ENCODE measurements at places on chromosomes 2 and 18.

DNA sequence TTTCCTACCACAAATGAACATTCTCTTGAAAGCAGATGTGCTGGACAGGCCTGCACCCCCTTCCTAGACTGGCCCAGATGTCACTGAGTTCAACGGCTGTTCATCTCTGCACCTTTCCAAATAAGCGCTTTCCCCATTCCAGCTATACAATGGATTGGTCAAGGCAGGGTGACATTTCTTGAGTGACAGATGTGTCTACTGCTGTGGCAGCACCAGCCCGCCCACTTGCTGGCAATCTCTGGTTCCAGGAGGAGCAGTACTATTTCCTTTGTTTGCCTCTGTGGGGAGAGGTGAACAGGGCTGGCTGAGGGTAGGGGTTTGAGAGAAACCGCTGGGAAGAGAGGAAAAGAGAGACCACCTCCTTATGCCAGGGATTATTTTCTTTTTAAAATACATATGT lies 269.5 kb upstream of the POU3F3 start:
- no peak for DNase-seq

DNA sequence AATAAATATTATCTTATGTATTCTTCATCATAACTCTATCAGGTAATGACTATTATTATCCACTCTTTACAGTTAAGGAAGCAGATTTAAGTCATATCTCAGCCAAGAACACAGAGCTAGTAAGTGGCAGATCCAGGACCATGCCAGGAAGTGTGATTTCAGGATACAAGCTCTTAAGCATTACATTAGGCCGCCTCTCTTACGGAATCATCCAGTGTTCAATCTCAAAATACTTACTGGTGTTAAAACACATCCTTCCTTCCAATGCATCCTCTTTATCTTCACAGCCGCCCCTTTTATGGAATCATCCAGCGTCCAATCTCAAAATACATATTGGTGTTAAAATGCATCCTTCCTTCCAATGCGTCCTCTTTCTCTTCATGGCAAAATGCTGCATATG lies 14.7 kb upstream of the RGPD4 start:
- DNase-seq, result no peak

DNA sequence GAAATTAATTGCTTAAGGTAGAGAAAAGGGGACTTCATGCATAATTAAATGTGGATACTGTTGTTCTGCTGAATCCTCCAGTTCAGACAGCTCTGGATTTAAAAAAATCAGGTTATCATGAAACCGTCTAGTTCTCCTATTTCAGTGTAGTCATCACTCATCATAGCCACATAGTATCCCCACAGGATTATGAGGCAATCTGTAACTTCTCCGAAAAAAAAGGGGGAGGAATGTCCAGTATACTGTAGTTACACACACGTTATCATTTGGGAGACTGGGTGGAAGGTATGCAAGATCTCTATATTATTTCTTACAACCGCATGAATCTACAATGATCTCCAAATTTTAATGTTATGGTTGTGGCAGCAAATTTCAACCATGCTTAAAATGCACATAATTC lies 114.0 kb downstream of the HIBCH start:
- DNase-seq, result peak; percentile 57

GRCh38 chr18:79987566-79987965 lies 797 bp downstream of the TXNL4A start:
- DNase-seq, result no peak

- peak; percentile 19 for DNase-seq
Observed at GRCh38 chr2:160701822-160702221, 208.2 kb upstream of the RBMS1 start.

GRCh38 chr2:25268139-25268538 lies 73.6 kb downstream of the DNMT3A start:
- no peak for DNase-seq

DNA sequence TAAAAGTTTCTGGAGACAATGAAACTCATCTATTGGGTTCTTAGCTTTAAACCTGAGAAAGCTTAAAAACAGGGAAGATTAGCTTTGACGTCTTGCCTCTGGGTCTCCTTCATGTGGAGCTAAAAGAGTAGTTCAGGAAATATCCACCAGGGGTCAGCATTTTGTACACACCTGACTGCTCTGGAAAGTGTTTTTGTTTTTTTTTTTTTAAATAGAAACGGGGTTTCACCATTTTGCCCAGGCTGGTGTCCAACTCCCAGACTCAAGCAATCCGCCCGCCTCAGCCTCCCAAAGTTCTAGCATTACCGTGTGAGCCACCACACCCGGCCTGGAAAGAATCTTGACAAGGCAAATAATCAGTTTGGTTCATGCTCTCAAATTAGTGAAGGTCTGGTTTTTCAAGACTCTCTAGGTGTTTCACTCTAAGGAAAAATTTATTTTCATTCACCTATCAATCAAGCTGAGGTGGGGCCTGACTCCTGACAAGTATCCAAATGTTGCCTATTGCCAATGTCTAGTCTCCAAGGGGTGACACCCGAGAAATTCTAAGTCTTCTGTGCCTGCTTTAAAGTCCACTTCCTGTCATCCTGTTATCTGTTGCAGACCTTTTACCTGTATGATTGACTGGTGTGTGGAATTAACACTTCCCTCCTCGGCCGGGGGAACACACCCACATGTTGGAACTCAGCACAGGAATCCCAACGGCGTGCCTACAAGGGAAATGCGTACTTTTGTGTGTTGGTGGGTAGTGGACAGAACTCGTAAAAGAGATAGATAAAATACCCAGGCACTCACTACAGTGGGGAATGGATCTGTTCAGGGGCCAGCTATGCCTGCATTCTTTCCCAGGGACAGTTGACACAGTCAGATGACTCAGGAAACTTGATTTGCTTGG lies 11.3 kb downstream of the IL1RN start:
- DNase-seq, result peak; percentile 60

DNA sequence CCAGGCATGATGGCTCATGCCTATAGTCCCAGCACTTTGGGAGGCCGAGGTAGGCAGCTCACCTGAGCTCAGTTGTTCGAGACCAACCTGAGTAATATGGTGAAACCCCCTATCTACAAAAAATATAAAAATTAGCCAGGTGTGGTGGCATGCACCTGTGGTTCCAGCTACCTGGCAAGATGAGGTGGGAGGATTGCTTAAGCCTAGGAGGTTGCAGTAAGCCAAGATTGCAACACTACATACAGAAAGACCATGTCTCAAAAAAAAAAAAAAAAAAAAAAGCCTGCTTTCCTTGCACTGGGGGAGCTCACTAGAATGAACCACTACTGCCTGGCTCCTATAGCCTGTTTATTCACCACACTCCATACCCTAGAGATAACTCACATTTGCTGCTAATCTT lies 7.4 kb upstream of the MAT2A start:
- no peak for DNase-seq

DNA sequence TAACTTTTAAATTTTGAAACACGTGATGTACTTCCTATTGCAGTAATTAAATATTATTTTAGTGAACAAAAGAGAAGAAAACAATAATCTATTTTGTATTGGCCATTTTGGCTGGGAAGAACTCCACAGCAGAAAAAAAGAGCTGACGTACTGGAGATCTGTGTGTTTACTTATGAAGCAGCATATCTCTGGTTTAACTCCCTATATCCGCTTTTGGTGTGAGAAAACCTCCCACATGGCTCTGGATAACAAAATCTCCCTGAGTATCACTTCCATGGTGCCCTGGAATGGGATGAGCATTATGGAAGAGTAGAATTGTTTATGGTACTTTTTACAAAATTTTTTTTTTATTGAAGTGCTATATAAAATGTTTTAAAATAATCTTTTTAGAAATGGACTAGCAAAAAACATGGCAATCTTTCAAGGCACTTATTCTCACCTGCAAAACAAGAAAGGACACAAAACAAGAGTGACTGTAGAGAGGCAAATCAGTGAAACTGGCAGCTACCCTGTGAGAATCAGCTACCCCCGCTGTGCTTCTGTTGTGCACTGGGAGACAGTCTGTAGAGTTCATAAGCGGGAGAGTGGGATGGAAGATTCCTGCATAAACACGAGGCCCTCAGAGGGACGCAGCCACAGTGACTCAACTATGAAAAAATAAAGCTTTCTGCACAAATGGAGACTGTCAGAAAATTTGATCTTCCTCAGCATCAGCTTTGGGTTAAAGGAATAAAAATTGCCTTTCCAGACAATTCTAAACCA lies 762.2 kb upstream of the HS6ST1 start:
- DNase-seq, result no peak

DNA sequence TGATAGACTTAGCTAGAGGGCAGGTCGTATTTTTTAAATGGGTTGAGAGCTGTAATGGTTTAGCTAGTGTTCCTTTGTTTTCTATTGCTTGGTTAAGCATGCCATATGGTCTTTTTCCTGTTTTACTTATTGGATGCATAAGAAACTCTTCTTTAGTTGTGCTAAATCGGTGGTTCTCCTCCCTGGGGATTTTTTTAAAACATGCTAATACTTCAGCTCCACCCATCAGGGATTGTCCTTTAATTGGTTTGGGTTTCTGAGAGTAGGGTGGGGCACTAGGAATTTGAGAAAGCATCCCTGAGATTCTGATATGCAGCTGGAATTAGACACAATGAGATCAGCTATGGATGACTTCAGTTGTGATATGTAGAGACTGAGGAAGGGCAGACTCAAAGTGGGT lies 497.2 kb downstream of the THSD7B start:
- no peak for DNase-seq

DNA sequence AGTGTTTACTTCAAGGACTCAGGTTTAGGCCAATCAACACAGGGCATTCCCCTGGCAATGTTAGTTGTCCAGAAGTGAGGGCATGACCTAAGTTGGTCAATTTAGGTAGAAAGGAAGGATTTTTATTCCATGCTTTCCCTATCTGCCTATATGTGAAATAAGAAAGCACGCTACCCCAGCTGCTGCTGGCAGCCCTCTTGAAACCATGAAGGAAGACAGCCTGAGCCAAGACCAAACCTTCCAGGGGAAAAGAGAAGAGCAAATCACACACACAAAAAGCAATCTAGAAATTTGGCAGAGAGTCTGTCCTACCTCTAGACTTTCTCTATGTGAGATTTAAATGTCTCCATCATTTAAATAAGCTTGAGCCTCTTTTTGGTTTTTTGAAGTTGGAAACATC lies 387.6 kb downstream of the TNS1 start:
- DNase-seq, result no peak

GRCh38 chr2:651951-652373 lies 25.2 kb downstream of the TMEM18 start:
- no peak for DNase-seq

- DNase-seq, result no peak
Observed at GRCh38 chr2:69376403-69376802, 10.6 kb downstream of the GFPT1 start.

DNA sequence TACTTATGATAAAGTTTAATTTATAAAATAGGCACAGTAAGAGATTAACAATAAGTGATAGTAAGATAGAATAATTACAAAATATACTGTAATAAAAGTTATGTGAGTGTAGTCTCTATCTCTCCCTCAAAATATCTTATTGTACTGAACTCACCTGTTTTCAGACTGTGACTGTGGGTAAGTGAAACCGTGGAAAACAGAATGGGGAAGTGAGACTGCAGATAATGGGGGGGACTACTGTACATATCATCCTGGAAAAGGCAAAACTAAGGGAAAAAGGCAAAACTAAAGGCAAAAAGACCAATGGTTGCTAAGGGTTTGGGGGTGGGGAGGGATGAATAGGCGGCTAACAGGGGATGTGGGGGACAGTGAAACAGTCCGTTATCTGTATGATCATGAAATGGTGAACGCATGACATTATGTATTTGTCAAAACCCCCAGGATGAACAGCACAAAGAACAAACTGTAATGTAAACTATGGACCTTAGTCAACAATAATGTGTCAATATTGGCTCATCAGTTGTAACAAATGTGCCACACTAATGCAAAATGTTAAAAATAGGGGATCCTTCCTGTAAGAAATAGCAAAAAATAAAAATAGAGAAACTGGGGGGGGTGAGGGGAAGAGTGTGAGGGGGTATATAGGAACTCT lies 93.8 kb downstream of the EPB41L3 start:
- DNase-seq, result no peak

- DNase-seq, result no peak
Observed at GRCh38 chr18:5646739-5647138, 102.9 kb upstream of the EPB41L3 start.

DNA sequence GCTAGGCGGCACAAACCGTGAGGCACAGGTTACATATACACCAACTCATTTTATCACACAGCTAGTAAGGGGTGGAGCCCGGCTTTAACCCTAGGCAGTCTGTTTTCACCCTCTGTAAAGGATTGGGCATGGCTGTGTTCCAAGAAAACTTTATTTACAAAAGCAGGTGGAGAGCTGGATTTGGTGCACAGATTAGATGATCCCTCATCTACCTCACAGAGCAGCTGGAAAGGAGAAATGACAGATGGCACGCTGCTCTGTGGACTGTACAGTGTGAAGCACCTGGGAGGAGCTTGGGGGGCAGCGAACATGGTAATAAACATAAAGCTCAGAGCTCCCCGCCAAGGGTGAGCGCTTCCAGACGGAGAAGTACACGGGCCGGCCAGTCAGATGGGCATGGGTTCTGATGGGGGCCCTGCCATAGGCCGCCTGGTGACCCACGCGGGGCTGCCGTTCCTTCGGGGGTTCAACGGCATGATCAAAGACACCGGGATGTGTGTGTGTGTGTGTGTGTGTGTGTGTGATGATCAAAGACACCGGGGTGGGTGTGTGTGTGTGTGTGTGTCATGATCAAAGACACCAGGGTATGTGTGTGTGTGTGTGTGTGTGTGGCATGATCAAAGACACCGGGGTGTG lies 862 bp upstream of the TMEM177 start:
- DNase-seq, result no peak

DNA sequence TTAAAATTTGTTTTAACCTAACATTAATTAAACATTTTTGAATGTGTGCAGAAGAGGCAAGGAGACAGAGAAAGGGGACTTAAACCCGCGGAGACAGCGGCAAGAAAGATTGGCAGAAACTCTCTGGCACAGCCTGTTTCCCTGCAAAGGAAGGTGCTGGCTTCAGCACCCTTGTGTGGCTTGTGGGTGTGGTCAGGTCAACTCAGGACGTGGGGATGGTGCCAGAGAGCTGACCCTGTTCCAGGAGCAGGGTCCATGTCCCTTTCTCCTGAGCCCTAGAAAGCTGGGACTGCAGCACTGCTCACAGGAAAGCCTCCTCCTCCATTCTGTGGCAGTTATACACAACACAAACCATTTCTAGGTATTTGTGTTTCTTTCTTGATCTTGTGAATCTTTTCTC lies 176.2 kb upstream of the ST6GAL2 start:
- DNase-seq, result no peak

GRCh38 chr18:13910501-13910900 lies 4.8 kb downstream of the MC2R start:
- DNase-seq, result no peak

DNA sequence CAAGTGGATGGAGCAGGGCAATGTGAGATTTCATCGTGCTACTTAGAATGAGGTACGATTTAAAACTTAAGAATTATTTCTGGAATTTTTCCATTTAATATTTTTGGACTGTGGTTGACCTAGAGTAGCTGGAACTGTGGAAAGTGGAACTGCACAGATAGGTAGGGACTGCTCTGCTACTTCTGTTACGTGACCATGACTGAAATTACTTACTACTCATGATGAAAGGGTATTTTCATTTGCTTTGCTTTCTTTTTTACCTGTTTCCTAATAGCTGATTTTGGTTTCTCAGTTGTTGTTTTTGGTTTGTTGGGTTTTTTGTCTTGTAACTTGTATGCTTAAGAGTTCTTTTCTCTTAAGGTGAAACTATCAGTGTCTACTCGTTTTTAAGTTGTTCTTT lies 11.4 kb downstream of the UBE2E3 start:
- no peak for DNase-seq

GRCh38 chr2:72183466-72183865 lies 35.8 kb upstream of the CYP26B1 start:
- DNase-seq, result no peak
